ENCODE measurements at places on chromosomes 5 and 9. TPM values are rescaled to one million over a fixed set of nuclear protein-coding genes. Genes with fewer than 3 reads are reported as not detected.

LCN10 gene
- 0.23 TPM for total RNA-seq

DPYSL3 gene
- 21.6 TPM for total RNA-seq

PRDM9 gene
- total RNA-seq, result not detected

KCNMB1 gene
- 0.55 TPM for total RNA-seq

DNA sequence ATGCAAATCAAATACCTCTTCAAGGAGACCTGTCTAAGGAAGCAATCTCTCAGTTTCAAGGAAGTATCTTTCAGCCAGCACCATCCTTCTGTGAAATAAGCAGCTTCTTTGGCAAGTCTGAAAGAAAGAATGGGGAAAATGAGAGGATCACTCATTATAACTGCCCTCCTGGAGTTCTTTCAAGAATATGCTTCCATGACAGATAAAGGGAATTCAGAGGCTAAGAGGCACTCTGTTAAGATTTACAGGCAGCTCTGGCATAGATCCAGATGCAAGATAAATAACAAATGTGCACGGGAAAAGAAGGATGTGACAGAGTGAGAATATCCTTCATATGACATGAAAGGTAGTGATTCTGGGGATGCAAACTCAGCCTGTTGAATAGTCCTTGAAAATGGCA, 348.2 kb upstream of the CCNG1 start:
- H3K36me3 ChIP-seq, result no peaks in the 10 kb centered on the region
- DNase-seq, result no peak
- no peaks in the 10 kb centered on the region for H3K27me3 ChIP-seq
- no peak overlapping the region for H3K27ac ChIP-seq
- no peak overlapping the region for H3K4me3 ChIP-seq

DNA sequence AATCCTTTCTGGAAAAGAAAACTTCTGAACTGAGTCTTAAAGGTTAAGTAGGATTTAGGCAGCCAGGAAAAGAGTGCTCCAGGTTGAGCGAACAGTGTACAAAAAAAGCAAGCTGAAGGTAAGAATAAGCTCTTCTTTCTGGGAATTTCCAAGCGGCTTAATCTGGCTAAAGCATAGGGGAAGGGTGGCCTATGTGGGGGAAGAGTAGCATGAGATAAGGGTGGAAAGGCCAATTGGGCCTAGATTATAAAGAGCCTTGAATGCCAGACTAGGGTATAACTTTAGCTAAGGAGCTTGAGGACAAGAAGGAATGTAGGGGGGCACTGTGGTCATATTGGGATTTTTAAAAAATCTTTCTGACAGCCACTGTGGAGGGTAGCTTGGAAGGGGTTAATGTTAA, 37.3 kb upstream of the NR5A1 start:
- no peak overlapping the region for H3K27ac ChIP-seq
- H3K36me3 ChIP-seq, result no peaks in the 10 kb centered on the region
- no peaks in the 10 kb centered on the region for H3K4me1 ChIP-seq
- no peaks in the 10 kb centered on the region for H3K27me3 ChIP-seq
- H3K4me3 ChIP-seq, result no peak overlapping the region
- no peak for DNase-seq

GRCh38 chr5:141870871-141871270, 7.3 kb downstream of the PCDH1 start:
- no peak overlapping the region for H3K27ac ChIP-seq
- H3K4me3 ChIP-seq, result no peak overlapping the region
- peaks cover under 1% of the 10 kb centered on the region for H3K27me3 ChIP-seq
- no peak for DNase-seq
- H3K4me1 ChIP-seq, result no peaks in the 10 kb centered on the region

GRCh38 chr9:1462626-1463308, 412.6 kb downstream of the DMRT2 start:
- no peaks in the 10 kb centered on the region for H3K27me3 ChIP-seq
- H3K36me3 ChIP-seq, result no peaks in the 10 kb centered on the region
- H3K27ac ChIP-seq, result no peak overlapping the region
- DNase-seq, result no peak
- no peak overlapping the region for H3K4me3 ChIP-seq
- no peaks in the 10 kb centered on the region for H3K4me1 ChIP-seq

DNA sequence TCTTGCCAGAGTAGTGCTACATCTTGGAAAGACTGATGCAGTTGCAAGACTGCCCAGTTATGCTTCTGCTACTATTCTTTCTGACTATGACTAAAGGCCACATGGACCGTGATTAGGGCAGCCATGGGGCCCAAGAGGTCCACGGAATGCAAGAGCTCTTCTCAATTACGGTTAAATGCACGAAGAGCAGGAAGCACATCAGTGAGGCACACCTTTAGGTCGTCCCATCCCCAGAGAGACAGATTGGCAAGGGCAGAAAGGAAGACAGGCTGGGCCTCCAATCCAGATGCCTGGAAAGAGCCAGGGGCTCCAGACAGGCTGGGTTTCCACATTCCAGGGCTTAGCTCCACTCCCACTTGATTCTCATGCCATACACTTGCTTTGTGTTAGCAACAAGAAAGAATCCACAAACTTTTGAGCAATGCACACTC, 132.3 kb upstream of the SLIT3 start:
- H3K27ac ChIP-seq, result no peak overlapping the region
- no peak overlapping the region for H3K4me3 ChIP-seq
- no peaks in the 10 kb centered on the region for H3K4me1 ChIP-seq
- H3K27me3 ChIP-seq, result no peaks in the 10 kb centered on the region
- no peak for DNase-seq

DNA sequence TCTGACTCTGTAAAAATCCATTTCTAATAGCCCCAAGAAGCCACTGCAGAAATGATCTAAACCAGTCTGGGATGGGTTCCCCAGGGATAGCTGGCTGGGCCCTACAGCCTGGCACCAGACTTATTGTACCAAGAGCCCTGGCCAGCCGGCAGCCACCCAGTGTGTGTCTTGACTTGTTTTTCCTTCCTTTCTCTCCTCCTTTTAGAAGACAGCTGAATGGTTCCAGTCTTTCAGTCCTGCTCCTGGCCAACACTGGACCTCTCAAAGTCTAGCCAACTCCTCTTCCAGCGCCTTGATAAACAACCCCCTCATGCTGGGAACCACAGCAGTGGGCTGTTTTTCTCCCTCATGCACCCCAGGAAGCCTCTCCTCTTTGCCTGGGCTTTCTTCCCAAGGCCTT, 34.1 kb downstream of the ATOX1 start:
- DNase-seq, result no peak
- H3K27ac ChIP-seq, result no peak overlapping the region
- H3K36me3 ChIP-seq, result no peaks in the 10 kb centered on the region
- no peaks in the 10 kb centered on the region for H3K4me1 ChIP-seq

DNA sequence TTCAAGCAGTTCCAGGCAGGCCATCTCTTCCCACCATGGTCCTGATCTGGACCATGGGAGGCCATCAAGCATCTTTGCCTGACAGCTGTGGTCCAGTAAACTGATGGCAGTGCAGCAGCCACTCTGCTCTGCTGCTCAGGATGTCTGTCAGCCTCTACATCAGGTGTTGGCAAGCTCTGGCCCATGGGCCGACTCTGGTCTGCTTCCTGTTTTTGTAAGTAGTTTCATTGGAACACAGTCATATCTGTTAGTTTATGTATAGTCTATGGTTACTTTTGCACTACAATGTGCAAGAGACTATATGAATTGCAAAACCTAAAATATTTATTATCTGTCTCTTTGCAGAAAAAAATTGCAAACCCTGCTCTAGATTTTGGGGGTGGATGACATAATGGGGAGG, 225.0 kb downstream of the KCTD16 start:
- no peak overlapping the region for H3K27ac ChIP-seq
- H3K4me1 ChIP-seq, result no peaks in the 10 kb centered on the region
- H3K27me3 ChIP-seq, result peaks cover 3% of the 10 kb centered on the region
- H3K4me3 ChIP-seq, result no peak overlapping the region
- H3K36me3 ChIP-seq, result no peaks in the 10 kb centered on the region
- DNase-seq, result no peak
